ENCODE measurements at places on chromosomes 3 and 15.

GRCh38 chr3:157672061-157672460 is 168.8 kb upstream of the VEPH1 start:
- no peak for DNase-seq

DNA sequence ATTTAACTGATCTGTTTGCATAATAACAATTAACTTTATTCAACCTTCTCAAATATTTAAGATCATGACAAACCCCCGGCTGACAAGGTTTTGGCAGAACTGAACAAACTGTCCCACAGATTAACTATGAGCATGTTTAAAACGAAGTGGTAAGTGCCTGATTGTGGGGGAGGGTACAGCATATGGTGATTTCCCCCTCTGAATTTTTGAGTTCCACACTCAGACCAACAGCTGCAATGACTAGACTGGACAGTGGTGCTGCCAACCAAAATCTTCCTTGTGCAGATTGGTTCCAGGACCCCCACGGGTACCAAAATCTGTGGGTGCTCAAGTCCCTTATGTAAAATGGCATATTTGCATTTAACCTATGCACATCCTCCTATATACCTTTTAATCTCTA is 449.5 kb downstream of the SHQ1 start:
- DNase-seq, result no peak

DNA sequence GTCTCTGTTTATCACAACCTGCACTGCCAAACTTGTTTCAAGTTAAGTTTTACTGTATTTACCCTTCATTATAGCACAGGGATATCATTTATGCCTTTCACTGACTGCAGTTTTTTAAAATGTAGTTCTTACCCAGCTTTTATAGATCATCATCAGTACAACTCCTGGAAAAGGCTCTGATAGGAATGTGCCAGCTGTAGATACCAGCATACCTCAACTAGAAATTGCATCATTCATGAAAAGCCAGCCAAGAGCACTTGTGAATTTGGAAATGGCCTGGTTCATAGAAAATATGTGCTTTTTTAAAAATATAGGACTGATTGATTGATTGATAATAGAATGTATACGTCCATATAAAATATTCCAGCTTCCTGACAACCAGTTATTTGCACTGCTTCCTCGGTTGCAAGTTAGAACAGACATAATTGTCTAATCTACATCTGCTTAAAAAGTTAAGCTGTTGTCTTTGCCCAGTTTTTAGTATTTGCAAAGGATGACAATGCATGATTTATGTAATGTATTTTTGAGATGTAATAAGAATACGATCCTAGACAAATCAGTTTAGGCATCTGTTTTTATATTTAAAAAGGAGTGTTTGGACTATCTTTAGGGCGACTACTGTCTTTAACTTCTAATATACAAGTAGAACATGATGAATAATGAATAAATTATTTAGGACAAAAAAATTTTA is 58.5 kb downstream of the DCUN1D1 start:
- DNase-seq, result no peak

- DNase-seq, result no peak
These were observed 42.2 kb upstream of the ZBTB38 start for GRCh38 chr3:141326123-141326522.

GRCh38 chr3:153180860-153181372 is 18.9 kb downstream of the RAP2B start:
- no peak for DNase-seq

- no peak for DNase-seq
These were observed 36.1 kb upstream of the CSPG5 start for GRCh38 chr3:47614788-47615187.

Data from NCI-H510A treated with DMSO at 0.1 percent for 48 hours (cell line).